ENCODE measurements at places on chromosomes 1 and 21.

GRCh38 chr1:22662318-22662717 is 9.3 kb downstream of the C1QB start:
- peak; percentile 27 for DNase-seq

DNA sequence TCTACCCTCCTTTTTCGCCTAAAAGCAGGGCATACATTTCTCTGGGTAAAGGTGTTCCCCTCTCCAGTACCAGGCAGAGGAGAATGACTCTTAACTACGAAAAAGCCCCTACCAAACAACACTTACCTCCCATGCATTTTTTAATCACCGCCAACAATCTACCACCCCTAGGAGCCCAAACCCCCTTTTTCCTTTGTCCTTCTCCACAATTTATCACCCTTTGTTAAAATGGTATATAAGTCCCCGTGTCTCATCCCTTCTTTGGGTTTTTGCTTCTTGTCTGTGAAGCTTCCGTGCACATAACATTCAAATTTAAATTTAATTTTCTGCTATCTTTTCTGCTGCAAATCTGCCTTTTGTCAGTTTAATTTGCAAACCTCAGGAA is 27.6 kb upstream of the COL18A1 start:
- no peak for DNase-seq

DNA sequence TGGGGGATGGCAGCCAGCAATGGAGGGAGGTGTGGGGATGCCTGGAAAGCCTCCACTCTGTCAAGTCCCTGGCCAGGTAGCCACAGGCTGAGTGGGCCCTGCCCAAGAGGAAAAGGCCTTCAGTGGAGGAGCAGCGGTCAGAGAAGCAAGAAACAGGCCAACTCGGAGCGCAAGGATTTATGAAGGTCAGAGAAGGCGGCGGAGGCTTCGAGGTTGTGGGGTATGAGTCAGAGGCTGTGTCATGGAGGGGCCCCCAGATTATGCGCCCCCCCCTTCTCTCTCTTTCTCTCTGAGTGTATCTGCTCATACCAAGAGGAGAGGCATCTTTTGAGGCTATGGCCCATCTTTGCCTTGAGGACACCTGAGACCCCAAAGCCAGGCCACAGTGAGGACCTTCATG is 99.5 kb downstream of the CASZ1 start:
- no peak for DNase-seq

- no peak for DNase-seq
These were observed 886.9 kb downstream of the AMY1C start for GRCh38 chr1:104636581-104636980.

DNA sequence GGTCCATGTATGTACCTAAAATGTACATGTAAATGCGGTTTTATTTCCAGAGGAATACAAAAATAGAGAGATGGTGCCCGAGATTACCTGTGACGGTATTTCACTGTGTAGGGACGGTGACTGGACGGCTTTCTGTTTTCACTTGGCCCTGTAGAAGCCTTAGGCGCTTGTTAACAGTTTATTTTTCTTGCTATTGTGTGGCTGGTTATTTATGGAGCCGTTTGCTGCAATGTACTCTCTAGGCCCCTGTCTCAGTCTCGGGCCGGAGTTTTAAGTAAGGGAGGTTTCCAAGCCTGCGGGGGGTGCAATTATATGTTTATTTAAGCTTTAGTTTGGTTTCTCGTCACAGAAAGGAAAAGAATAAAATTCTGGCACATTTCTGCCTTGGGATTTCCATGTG is 413 bp downstream of the EFCAB7 start:
- no peak for DNase-seq

DNA sequence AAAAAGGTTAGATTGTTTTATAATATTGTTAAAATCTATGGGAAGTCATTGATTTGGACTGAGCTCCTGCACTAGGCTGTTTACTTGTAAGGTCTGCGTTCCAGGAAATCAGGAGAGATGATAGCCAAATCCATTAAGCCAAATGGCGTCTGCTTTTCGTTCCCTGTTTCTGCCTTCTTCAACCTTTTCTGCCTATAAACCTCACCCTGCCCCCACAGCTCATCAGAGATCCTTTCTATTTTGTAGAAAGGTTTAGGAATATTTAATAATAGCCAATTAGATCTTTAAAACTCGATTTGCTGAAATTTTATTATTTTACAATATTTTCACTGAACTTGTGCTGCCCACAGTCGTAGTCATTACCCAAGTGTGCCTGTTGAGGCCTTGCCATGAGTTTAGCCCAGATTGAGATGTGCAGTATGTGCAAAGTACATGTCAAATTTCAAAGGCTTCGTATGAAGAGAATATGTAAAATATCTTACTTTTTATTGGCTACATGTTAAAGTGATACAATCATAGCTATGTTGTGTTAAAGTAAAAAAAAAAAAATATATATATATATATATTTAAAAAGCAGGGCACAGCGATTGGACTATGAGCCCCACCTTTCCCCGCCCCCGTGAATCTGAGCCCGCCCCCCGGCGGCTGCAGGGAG is 444 bp upstream of the IARS2 start:
- DNase-seq, result no peak

DNA sequence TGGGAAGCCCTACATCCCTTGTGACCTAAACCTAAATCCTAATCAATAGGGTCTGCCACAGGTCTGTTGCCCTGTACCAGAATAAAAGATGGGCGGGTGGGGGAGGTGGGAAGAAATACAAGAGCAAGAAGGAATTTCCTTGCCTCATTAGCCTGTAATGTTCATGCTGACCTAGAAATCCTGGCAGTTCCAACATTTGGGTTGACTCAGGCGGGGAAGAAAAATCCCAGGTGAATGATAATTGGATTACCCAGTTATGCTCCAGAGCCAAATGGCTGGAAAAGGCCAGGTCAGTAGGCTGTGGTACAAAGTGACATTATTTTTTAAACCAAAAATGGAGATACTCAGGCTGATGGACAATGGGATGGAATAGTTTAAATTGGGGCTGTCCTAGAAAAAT is 27.3 kb upstream of the A3GALT2 start:
- DNase-seq, result peak; percentile 29

DNA sequence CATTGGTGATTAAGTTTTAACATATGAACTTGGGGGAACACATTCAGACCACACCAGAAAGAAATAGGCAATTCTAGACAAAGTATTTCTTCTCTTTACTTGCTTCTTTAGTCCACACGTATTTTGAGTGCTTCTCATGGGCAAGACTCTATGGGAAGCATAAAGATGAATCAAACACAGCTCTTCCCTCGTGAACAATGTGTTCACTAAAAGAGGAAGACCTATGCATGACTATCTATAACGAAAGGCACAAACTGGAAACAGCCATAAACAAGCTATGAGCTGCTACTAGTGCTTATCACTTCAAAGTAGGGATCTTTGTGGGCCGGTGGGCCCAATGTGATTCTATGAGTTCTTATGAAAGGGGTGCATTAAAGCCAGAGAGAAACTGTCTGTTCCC is 53.0 kb upstream of the PRDX6 start:
- DNase-seq, result no peak

DNA sequence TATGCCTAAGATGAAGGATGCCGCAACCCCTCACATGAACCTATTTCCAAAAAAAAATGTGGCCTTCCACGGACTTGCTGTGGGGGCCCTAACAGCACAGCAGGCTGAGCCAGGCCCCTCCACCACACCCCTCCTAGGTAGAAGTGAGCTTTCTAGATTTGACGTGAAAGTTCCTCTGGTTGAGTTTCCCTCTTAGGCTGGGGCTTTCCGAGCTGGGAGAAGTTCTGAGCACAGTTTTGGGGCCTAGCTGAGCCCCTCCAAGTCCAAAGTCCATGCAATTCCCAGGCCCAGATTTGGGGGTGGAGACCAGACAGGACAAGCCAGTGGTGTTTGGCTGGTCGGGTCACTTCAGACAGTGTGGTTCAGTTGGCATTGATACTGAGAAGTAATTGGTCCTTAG is 13.8 kb upstream of the PHLDA3 start:
- no peak for DNase-seq

DNA sequence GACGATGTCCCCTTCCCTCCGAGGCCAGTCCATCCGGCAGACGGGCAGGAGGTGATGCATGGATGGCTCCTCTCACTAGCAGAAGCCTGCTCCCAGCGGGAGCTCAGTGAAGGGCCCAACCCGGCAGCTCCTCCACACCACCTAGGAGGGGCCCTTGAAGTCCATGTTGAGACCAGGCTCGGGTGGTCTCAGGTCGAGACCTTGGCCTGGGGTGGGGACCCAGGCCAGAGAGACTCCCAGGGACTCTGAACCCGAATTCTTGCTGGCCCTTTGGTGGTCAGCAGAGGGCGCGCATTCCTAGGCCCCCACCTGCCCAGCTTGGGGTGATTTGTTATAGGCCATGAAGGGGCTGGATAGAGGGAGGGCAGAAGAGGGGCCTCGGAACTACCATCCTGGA is 642 bp upstream of the NT5C1A start:
- peak; percentile 13 for DNase-seq

DNA sequence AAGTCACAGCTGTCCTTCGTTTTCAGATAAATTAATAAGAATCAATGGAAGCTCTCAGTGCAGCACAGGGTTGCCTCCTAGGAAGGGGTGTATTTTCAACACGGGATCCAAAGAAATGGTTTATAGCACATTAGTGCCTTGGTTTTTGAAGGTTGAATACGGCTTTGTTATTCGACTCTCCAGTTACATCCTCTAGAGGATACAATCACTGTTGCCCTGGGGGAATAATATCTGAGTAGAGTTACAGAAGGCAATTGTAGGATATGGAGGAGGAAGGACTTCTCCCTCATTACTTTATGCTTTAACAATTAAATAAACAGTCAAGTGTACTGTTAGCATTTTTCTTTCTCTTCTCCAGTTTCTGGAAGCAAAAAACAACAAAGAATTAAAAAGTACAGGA is 14.3 kb upstream of the ZNF326 start:
- no peak for DNase-seq

DNA sequence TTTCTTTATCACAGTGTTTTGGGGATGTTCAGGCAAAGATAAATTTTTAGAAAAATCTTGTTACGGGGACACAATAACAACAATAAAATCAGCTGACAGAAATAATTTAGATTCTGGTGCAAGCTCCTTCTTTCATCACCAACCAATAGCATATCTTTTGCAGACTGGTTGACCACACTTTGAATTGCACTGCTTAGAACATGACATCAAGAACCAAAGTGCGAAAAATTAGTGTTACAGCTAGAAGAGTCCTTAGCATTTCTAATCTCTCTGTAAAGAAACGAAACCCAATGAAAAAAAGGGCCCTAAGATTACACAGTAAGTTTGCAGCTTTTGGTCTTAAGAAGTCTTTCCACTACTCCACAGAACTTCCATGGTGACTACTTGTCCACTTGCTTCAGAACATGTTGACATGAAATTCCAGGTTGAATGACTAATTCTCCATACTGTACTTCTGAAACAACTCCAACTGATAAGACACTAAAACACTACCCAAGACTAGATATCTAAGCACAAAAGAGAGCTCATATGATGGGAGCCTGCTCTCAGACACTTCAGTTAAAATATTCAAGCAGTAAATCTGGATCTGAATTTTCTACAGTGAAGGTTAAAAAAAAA is 31.3 kb downstream of the XKR8 start:
- DNase-seq, result peak; percentile 9

DNA sequence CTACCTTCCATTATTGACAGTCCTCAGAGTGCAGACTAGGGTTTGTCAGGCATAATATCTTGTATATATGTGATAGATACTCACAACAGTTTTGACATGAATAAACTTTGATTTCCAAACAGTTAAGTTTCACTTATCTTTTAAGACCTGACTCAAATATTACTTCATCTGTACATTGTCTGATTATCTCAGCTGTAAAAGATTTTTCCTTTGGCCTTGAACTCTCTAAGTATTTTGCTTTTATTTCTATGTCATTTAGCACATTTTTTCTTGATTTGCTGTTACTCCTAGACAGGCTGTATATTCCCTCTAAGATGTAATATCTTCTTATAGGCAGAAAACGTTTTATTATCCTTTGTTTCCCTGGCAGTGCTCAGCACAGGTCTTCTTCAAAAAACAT is 65.6 kb upstream of the DMRTA2 start:
- no peak for DNase-seq

DNA sequence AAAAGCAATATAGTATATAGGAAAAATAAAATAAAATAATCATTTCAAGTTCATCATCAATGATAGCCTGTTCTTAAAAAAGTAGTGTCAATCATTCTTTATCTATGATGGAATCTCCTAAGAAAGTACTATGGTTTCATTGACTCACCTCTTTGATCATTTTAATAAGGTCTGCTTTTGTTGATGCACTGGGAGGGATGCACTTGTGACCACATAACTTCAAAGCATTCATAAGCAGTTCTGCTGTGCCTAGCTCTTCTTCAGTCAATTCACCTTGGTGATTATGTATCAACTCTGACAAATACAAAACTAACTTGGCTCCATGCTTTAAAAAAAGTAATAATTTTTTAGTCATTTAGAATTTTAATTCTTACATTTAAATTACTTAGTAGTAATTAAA is 84.8 kb upstream of the GNG4 start:
- DNase-seq, result no peak

DNA sequence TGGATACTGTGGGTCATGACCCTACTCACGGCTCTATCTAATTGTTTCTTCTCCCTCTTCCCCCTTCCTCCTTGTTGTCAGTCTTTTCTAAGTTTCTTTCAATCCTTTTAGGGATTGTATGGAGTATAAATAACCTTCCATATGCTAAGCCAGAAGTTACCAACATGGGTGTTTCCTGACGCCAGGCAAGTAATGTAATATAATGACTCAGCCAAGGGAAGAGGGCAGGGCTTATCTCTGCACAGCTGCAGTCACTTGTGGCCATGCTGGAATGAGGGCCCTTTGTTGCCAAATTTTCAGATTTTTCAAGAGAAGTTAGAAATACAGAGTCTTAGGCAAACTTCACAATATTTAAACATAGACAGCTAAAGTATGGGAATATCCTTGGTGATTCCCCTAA is 194.6 kb downstream of the ST6GALNAC3 start:
- peak; percentile 80 for DNase-seq

- no peak for DNase-seq
These were observed 28.3 kb downstream of the TP73 start for GRCh38 chr1:3680488-3681230.

GRCh38 chr1:10891091-10891490 is 94.6 kb upstream of the CASZ1 start:
- no peak for DNase-seq

DNA sequence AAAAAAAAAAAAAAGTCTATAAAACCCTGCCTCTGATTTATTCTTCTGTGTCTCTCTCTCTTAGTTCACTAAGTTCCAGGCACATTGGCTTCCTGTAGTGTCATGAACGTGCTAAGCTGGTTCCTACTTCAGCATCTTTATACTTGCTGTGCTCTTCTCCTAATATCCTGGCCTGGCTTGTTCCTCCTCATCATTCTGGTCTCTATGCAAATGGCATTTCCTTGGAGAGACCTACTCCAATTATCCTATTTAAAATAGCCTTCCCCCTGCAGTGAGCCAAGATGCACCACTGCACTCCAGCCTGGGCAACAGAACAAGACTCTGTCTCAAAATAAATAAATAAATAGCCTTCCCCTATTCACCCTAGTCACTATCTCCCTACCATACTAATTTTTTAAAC is 9.7 kb upstream of the CLCC1 start:
- no peak for DNase-seq

- peak; percentile 51 for DNase-seq
These were observed 664 bp downstream of the BACE2 start for GRCh38 chr21:41168391-41169257.
